Epithelial cell of umbilical artery (primary cell): ENCODE measurements at places on chromosomes 5 and 9. TPM values are rescaled to one million over a fixed set of nuclear protein-coding genes. Genes with fewer than 3 reads are reported as not detected.

MTRR gene
- 27.9 and 38.9 TPM in 2 replicates for total RNA-seq

LRRC19 gene
- not detected in 2 replicates for total RNA-seq

CDH6 gene
- total RNA-seq = 0.32 and 1.1 TPM in 2 replicates

GABRA1 gene
- total RNA-seq = not detected in 2 replicates

STPG3 gene
- not detected in 2 replicates for total RNA-seq

EDIL3 gene
- total RNA-seq = 47.0 and 47.4 TPM in 2 replicates

IFNA4 gene
- not detected in 2 replicates for total RNA-seq

SLC45A2 gene
- total RNA-seq = not detected in 2 replicates

SUSD1 gene
- total RNA-seq = 24.0 and 29.6 TPM in 2 replicates

FAM200C gene
- total RNA-seq = 2.6 and 6.5 TPM in 2 replicates

IFNA21 gene
- total RNA-seq = not detected in 2 replicates

SH2D3C gene
- 40.4 and 57.2 TPM in 2 replicates for total RNA-seq

IL4 gene
- not detected in 2 replicates for total RNA-seq

GALNT12 gene
- 0.65 and 0.91 TPM in 2 replicates for total RNA-seq

DMRT3 gene
- not detected in 2 replicates for total RNA-seq

TOR2A gene
- total RNA-seq = 7.3 and 8.8 TPM in 2 replicates

GAS1 gene
- total RNA-seq = 0.65 and 0.76 TPM in 2 replicates
